ENCODE measurements at places on chromosomes 11 and 22.

- DNase-seq = no peak
Measured at GRCh38 chr22:44871782-44872181, 119.4 kb downstream of the ARHGAP8 start.

DNA sequence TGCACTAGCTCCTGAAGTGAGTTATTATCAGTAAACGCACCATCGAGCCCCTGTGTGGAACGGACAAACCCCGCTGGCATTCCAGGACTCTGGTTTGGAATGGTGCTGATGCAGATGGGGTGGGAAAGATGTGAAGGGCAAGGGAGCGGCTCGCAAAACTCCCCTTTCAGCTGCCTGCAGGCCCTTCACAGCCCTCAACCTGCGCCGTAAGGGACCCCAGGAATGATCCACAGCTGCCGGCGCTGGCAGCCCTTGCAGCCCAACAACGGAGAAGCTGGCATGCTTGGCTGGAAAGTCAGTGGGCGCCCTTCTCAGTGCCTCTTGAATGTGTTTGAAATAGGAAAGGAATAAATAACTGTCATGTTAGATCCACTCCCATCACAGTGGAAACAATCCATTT lies 1445.5 kb downstream of the BRD1 start:
- DNase-seq = no peak

DNA sequence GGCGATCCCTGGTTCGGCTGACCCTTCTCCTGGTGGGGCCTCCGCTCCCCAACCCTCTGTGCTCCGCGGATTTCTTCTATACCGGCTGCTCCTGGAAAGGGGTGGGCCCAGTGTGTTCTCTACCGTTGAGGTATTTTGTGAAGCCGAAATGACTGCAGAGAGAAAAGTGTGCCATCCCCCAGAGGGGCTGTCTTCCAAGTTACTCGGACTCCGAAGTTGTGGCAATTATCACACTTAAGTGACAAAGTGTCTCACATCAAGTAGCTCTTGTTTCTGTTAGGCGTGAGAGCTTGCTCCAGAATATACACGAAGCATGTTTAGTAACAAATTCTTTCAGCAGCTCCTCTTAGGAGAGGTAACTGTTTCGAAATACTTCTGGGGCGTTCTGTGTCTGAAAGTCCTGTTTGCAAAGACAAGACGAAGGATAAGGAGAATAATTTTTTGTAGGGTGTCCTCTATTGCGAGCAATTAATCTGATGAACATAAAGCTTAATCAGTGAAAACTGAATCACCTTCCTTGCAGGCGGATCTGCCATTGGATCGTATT lies 434 bp downstream of the XPNPEP3 start:
- DNase-seq = no peak

GRCh38 chr11:69201066-69201365 lies 45.3 kb downstream of the SMIM38 start:
- DNase-seq = no peak

DNA sequence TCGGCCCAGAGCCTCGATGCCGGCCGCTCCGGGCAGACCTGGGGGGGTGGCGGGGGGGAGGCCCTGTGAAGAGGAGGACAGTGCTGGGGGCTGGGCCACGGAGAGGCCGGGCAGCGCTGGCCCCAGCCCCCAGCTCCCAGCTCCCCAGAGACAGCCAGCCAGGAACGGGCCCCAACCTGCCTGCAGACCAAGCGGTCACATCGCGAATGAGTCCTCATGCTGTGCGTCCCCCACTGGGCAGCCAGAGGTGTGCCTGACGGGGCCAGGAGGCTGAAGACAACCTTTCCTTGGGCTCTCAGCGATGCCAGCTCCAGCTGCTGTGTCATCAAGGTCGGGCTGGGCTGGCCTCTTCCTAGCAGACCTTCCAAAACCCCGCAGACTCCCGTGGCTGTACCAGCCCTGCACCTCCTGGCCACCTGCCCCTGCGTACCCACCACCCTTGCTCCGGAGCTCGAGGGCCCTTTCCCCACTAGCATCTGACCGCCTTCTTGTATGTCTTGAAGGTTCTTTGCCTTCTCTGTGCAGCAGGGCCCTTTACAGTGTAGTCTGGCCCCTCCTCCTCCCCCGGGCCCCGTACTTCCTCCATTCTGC lies 88.4 kb downstream of the CDKN1C start:
- DNase-seq = peak; percentile 4

DNA sequence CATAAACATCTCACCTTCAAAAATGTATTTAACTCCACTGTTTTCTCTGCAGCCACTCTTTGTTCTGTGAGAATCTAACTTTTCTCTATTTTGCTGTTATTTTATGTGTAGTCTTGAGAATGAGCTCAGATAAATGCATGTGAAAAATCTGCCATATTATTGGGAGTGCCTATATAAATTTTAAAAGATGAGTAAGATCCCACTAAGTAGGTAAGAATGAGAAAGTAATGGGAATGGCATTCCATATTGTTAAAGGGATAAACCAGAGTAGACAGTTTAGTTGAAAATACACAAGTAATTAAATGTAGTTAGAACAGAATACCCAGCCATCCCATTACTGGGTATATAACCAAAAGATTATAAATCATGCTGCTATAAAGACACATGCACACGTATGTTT lies 817.2 kb downstream of the FAM181B start:
- DNase-seq = no peak

DNA sequence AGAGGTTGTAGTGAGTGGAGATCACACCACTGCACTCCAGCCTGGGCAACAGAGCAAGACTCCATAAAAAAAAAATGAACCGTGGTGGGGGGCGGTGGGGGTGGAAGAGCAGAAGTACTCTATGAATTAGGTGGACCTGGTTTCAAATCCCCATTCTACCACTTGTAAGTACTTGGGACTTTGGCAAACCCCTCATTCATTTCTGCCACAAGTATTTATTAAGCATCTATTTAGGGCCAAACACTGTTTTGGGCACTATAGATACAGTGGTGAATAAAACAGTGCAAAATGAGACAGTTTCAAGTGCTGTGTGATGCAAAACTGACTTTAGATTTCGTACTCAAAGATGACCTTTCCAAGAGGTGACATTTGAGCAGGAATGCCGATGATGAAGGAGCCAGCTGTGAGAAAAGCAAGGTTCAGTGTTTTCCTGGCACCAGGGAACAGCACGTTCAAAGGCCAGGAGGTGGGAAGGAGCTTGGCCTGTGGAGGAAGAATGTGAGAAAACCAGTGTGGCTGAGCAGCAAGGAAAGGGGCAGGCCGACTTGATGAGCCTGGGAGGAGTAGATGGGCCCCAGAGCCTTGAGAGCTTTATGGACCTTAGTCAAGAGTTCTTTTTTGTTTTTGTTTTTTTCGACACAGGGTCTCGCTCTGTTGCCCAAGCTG lies 1.4 kb upstream of the TMEM134 start:
- DNase-seq = no peak

DNA sequence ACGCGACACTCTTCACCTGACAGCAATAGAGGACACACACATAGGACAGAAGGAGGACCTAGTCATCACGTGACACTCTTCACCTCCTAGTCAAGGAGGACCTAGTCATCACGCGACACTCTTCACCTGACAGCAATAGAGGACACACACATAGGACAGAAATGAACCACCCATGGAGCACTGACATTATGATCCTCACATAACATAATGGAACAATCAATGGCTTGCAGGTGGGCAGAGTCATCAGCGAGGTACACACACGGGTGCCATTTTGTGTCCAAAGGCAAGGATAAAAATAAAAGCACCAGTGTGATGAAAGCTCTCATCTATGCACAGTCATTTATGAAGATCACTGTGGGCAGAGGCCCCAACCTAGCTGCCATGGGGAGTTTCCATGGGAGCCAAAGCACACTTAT lies 354.7 kb downstream of the LARGE1 start:
- DNase-seq = no peak

GRCh38 chr11:12245091-12245490 lies 132.3 kb upstream of the PARVA start:
- DNase-seq = no peak

- no peak for DNase-seq
Measured at GRCh38 chr11:107916671-107917241, 11.5 kb upstream of the RAB39A start.

DNA sequence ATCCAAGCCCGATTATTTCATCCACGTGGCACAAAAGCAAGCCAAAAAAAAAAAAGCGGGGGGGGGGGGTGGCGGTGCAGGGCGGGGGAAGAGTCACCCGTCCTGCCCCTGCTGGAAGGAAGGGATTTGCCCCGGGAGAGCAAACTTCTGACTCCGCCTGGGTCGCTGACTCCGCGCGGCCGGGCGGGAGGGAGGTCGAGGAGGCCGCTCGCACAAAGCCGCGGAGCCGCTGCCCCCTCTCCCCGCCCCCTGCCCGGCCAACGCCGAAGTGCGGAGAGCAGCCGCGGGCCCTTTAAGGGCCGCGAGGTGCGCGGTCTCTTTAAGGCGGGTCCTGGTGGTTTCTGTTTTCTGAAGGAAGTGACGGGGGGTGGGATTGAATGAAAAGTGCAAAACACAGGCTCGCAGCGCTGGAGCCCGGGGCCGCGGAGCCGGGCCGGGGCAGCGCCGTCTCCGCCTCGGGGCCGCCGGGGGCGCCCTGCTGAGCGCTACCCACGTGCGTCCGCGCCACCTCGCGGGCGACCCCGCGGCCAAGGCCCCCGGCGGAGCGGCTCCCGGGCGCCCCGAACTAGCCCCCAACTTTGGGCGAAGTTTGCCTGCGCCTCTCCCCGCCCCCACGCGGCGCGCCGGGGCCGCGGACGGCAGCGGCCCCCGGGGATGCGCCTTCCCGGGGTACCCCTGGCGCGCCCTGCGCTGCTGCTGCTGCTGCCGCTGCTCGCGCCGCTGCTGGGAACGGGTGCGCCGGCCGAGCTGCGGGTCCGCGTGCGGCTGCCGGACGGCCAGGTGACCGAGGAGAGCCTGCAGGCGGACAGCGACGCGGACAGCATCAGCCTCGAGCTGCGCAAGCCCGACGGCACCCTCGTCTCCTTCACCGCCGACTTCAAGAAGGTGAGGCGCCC lies at the start of gene OAF:
Gene OAF, plus strand, starts transcription at position 407 of the 896 bp plus-strand sequence. Its CDS starts 248 bp downstream, at position 655.
- no peak for DNase-seq

DNA sequence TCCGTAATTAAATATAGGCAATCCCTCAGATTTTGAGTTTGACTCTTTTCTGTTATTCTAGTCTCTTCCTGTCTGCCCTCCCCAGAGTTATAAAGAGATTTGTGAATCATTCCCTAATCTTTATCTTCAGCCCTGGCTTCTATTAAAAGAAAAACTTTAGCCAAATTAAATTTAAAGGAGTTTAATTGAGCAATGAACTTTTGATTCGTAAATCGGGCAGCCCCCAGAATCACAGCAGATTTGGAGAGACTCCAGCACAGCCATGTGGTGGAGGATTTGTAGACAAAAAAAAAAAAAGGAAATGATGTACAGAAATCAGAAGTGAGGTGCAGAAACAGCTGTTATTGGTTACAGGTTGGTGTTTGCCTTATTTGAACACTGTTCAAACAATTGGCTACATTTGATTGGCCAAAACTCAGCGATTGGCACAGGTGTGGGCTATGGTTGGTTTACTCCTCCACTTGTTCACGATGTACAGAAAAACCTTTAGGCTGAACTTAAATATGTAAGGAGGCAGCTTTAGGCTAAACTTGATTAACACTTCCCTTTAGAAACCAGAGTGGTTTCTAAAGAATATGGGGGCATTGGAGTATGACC lies 2.3 kb upstream of the ALKBH8 start:
- no peak for DNase-seq
